Hematopoietic multipotent progenitor cell treated with erythropoietin and hydrocortisone succinate and interleukin-3 and kit ligand, for 6 days (in vitro differentiated cells): ENCODE measurements at places on chromosomes 16 and 17.

DNA sequence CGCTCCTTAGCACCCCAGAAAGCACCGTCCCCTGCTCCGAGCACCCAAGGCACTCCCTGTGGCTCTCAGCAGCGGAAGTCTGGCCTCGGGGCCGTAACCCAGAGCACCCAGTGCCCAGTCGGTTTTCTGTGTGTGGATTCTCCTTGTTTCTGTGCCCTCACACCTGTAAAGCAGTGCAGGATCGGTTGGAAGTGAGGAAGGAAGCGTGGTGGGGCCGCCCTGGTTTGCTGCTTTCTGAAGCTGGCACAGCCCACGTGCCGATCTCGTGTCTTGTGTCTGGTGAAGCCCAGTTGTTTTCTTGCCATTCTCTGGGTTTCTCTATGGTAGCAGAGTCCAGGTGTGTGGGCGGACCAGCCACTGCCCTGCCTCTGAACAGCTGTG is 3.7 kb downstream of the ACSF3 start:
- DNase-seq: no peak

GRCh38 chr17:4838309-4838785 is 5.2 kb downstream of the MINK1 start:
- DNase-seq: peak; percentile 85

DNA sequence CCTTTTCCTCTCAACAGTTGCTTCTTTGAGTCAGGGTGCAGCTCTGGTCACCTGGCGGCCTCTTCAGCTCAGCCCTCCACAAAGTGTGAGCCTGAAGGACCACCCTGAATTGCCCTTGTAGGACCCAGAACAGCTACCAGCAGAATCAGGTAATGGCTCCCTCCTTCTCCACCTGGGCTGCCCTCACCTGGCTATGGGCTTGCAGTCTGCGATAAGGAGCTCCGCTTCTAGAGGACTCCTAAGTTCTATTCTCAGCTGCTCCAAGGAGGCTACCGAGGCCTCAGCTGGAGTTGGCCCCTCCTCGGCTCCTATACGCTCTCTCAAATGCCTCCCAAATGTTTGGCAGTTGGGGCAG is 13.4 kb downstream of the SMIM5 start:
- DNase-seq: no peak

- no peak for DNase-seq
Observed at GRCh38 chr17:69492410-69493071, 78.0 kb downstream of the MAP2K6 start.

DNA sequence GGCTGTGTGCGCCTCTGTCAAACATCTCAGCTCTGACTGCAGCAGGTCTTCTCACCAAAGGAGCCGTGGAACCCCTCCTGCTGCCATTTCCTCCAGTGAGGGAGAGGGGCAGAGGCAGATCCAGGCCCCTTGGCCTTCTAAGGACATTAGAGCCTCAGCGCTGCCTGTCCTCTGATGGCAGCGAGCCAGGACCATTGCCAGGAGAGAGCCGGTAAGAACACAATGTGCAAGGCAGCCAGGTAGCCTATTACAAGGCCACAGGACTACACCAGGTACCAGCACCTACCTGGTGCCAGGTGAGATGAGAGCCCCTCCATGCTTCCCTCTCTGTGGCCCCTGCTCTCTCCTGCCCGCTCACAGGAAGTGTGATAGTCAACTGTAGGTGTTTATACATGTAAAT is 11.0 kb downstream of the LRRC75A start:
- DNase-seq: no peak
